Activated gamma-delta T cell treated with Interleukin-2 at 50 U/mL for 16 hours (primary cell): ENCODE measurements at places on chromosomes 1 and 21.

- DNase-seq = no peak
Measured at GRCh38 chr1:200359610-200360163, 50.1 kb downstream of the ZNF281 start.

GRCh38 chr1:154453574-154454352 is 48.3 kb upstream of the TDRD10 start:
- DNase-seq = no peak

DNA sequence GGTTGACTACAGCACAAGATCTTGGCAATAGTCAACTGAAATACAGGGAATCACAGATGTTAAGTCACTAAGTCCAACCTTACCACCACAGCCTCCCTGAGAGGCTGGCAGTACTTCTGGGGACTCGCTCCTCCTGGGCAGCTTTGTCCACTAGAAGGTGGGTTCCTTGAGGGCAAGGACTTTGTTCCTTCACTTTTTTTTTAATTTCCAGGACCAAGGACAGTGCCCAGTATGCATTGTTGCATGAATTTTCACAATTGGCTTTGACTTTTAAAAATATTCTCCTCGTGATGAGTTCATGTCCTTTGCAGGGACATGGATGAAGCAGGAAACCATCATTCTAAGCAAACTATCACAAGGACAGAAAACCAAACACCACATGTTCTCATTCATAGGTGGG is 96.7 kb upstream of the IGSF21 start:
- no peak for DNase-seq

DNA sequence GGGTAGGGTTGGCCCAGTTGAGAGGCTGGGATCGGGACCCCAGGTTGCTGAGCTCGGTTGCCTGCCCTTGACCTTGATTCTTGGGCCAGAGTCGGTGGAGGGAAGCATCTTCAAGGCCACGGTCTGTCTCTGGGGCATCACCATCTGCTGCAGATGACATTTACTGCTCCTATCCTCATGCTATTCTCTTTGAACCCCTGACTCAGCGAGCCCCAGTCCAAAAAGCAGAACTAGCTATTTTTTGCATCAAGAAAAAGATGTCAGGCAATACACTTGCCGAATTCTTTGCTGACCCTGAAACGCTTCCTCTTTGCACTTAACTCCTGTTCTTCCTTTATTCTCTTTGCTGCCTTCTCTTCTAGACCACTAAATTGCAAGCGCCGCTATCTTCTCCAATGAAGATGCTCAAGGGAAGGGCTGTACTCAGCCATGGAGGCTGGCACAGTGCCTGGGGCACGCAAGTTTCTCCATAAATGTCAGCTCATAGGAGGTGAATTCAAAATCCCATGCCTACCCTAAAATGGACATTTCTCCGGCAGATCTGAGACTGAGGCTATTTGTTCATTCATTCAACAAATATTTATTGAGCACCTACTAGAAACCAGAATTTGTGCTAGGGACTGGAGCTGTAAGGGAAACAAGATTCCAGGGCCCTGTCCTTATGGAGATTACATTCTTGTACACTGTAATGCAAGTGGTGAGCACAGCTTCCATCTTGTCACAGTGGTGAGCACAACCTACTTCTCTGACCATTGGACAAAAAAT is 20.5 kb upstream of the CAPZB start:
- no peak for DNase-seq

GRCh38 chr1:205678286-205679111 is 1.8 kb downstream of the SLC45A3 start:
- DNase-seq = no peak

GRCh38 chr1:58883888-58884482 is 100.1 kb upstream of the JUN start:
- no peak for DNase-seq

DNA sequence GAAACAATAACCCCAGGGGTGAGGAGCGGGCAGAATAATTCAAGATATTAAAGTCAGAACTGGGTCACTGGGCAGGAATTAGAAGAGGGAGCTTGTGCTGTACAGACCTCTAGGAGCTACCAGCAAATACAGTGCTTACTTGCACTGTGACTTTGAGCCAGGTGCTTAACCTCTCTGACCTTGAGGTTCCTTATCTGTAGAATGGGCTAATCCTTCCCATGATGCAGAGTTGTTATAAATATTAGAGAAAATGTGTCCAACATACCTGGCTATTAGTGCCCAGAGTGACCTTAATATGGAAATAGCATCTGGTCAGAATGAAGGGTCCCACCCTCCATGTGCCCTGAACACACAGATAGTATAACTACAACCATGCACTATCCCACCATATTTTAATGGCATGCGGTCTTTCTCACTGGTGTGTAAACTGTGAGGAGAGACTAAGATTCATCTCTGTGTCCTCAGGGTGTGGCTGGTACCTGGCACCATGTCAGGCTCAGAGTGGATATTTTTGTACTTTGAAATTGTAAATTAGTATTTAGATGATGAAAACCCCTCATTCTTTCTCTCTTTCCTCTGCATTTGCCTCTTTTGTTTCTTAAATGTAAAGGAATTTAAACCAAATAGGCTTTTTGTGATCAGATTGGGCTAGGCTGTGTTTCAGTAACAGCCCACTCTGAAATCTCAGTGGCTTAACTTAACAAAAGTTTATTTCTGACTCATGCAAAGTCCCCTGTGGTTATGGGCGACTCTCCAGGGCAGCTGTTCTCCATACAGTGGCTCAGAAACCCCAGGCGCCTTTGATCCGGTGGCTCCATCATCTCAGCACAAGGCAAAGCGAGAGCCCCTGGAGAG is 60.0 kb upstream of the ROR1 start:
- no peak for DNase-seq

DNA sequence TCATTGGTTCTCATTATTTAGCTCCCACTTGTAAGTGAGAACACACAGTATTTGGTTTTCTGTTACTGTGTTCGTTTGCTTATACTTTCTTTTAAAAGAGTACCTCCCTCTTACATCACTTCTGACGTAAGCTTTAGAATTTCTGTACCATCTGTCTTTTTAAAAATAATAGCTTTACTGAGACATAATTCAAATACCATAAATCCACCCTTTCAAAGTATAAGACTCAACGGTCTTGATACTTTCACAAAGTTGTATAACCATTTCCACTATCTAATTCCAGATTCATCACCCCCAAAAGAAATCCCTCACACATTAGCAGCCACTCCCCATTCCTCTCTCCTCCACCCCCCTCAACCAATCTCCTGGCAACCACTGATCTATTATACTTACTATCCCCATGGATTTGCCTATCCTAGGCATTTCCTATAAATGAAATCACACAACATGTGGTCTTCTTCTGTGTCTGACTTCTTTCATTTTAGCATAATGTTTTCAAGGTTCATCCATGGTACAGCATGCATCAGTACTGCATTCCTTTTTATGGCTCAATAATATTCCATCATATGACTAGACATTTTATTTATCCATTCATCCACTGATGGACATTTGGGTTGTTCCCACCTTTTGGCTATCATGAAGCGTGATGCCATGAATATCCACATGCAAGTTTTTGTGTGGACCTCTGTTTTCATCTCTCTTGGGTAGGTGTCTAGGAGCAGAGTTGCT is 104.7 kb downstream of the HLCS start:
- DNase-seq = no peak

- DNase-seq = no peak
Measured at GRCh38 chr1:187143783-187144182, 315.0 kb downstream of the PLA2G4A start.

- DNase-seq = no peak
Measured at GRCh38 chr1:160108888-160109662, 6.5 kb upstream of the ATP1A2 start.

DNA sequence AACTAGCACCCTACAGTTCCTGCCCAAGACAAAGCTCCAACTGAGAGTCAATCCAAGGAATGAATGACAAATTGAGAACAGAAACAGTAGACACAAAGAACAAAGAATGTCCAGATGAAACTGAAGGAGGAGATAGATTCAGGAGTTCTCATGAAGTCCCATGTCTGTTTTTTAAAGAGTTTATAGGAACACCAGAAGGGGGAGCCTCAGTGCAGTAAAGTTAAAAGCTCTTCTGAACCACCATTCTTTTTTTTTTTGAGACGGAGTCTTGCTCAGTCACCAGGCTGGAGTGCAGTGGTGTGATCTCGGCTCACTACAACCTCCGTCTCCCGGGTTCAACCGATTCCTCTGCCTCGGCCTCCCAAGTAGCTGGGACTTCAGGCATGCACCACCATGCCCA is 323.6 kb downstream of the MRPL39 start:
- DNase-seq = no peak

DNA sequence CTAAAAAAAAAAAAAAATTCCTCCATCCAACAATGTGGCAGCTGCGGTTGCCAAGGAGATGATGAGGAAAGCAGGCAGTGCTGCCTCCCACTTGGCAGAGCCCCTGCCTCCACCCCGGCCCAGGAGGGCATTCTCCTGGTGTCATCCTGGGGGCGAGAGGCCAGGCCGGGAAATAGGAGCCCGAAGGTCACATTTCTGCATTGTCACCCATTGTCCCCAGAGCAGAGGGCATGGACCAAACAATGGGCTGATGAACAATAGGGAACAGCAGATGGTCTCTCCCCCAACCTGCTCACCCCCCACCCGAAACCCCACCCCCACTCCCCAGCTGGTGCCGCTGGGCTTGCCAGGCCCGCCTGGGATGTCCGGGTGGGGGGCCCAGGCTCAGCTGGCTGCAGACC is 37.3 kb downstream of the CAMK2N1 start:
- DNase-seq = no peak

GRCh38 chr1:198253668-198254067 is 96.9 kb downstream of the NEK7 start:
- no peak for DNase-seq
